Right ventricle myocardium superior (tissue), 1 donor: ENCODE measurements at places on chromosomes 12 and 14.

GRCh38 chr14:30330445-30330844 lies 228.5 kb upstream of the G2E3 start:
- DNase-seq = no peak

GRCh38 chr14:64691376-64691775 lies 12.8 kb upstream of the PLEKHG3 start:
- no peak for DNase-seq

DNA sequence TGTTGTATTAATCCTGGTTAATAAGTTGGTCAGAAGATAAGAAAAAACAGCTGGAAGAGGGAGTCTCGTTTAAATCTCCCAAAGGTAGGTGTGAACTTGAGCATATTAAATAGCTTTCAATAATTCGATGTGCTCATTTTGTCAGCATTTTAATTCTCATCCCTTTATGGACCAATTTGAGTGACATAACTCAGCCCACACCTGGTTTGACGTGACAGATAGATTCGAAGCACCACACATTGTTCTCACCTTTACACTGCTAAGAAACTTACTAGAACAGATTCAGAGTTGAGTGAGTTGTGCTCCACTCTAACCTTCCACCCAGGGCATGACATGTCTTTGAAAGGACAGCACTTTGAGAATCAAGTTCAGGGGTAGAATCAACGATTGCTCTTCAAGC lies 161.4 kb upstream of the GZMB start:
- no peak for DNase-seq

- no peak for DNase-seq
Measured at GRCh38 chr14:71050227-71050823, 143.1 kb downstream of the PCNX1 start.

GRCh38 chr12:132804426-132804861 lies 24.2 kb downstream of the GOLGA3 start:
- no peak for DNase-seq

DNA sequence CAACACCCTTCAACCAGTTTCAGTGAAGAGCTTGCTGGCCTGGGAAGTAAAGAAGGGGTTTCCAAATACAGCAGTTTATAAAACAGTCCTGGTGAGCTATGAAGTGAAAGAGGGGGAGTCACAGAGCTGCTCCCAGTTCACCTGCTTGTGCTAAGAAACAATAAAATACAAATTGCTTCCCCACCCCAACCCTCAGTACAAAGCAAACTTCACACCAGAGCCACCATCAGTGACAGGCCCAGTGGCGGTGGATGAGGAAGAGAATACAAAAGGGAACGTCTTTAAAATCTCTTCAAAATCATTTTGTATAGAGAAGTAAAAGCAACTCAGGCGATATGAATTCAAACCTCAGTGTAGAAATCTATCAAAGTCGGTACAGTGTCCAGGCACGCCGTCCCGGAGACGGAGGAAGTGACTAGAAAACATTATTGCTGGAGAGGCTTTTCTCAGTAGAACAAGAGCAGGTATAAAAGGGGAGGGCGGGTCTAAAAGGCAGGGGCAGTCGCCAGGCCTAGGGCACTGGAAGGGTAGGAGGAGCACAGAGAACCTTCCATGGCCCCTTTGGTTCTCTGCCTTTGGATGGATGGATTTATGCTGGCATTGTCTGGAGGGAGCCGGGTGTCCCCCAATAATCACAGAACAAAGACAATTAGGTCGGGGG lies 10.5 kb upstream of the RPLP0 start:
- DNase-seq = no peak

DNA sequence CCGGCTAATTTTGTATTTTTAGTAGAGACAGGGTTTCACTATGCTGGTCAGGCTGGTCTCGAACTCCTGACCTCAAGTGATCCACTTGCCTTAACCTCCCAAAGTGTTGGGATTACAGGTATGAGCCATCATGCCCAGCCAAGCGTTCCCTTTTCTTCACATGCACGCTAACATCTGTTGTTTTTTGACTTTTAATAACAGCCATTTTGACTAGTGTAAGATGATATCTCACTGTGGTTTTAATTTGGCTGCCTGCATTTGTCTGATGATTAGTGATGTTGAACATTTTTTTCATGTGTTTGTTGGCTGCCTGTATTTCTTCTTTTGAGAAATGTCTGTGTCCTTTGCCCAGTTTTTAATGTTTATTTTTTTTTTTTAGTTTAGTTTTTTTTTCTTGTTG lies 10.2 kb upstream of the YARS2 start:
- no peak for DNase-seq

DNA sequence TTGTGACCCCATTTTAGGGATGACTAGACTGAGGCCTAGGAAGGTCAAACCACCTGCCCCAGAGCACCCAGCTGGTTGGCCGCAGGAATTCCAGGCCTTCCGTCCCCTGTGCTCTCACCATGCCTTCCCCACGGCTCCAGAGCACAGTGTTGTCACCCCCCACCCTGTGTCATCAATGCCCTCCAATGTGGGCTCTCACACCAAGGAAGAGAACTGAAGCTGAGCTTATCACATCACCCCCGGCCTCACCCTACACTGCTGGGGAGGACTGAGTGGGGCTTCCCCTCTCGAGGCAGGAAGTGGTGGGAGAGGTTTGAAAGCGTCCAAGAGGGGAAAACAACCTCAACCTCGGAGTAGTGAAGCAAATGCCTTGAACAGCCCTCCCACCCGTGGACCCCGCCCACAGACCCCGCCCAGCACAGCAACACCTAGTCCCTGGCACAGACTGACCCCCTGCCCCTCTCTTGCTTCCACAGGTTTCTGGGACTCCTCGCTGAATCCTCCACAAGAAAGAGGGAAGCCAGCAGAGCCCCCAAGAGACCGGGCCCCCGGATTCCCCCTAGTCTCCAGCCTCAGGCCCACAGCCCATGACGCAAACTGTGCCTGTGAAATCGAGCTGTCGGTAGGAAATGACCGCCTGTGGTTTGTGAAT lies 97.2 kb downstream of the LGMN start:
- DNase-seq = peak; percentile 50

- no peak for DNase-seq
Measured at GRCh38 chr12:43348221-43348620, 203.8 kb downstream of the ADAMTS20 start.

DNA sequence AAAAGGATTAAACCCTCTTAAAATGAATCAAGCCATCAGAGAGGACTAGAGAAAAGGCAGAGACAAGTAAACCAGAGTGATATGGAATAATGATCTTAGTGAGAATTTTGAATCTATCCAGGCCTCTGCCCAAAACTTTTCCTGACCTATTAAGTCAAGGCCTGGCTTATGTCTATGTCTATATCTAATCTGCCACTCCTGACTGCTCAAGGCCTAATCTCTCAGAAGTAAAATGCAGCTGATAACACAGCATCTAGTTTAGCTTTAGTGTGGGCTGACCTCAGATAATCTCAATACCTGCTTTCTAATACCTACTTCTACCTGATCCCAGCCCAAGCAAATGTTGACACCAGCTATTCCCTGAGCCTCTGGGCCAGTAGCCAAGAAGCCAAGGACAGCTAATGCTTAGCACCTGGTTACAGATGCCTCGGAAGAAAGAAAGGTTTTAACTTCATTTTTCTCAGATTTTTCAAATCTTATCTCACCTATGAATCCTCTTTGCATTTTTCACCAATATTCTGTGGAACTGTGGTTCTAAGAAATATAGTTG lies 1472.5 kb upstream of the SEL1L start:
- DNase-seq = no peak

GRCh38 chr14:56963381-56963780 lies 153.1 kb upstream of the OTX2 start:
- DNase-seq = no peak

DNA sequence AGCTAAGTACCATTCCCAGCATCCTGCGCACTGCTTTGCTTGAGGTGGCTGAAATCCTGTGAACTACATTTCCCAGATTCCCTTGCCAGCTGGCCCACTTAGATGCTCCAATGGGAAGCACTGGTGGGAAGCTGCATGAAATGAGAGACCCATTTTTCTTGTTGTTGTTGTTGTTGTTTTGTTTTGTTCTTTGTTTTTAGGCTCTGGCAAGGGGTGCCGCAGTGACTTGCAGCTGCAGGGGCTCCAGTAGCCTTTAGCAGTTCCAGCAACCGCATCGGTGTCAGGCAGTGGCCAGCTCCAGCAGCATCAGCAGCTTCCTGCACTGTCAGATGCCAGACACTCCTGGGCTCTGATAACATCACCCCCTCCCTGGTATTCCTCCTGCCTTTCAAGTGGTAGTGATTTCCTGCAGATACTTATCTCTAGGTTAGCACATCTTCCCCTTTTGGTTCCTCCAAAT lies 8.8 kb upstream of the EGLN3 start:
- DNase-seq = no peak

- DNase-seq = no peak
Measured at GRCh38 chr12:104933778-104934177, 24.3 kb downstream of the SLC41A2 start.

GRCh38 chr12:28550757-28551704 lies 360.8 kb downstream of the CCDC91 start:
- no peak for DNase-seq

DNA sequence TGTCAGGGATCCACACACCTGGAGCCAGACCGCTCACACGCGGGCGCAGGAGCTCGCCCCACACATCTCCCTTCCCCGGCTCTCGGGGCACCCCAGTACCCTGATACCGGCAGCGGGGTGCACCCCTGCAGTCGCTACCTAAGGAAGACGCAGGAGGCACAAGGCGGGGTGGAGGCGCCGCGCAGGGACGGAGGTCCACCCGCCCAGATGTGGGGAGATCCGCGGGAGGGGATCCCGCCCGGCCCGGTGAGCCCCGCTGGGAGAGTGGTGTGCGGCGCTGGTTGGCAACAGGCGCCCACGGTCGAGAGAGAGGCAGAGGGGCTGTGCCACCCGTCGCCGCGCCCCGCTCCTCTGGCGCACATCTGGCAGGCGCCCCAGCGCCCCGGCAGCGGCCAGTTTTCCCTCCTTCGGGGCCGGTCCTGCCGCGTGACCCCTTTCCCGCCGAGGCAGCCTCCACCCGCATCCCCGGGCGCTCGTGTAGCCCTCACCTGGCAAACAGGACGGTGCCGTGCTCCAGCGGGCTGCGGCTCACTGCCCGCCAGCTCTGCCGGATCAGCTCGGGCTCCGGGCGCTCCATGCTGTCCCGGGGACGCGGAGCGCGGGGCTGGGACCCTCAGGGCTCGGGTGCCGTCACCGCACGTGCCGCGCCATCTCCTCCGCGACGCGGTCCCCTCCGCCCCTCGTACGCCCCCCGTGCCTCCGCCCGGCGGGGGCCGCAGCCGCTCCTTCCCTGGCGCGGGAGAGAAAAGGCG lies 469 bp downstream of the NGB start:
- DNase-seq = no peak

DNA sequence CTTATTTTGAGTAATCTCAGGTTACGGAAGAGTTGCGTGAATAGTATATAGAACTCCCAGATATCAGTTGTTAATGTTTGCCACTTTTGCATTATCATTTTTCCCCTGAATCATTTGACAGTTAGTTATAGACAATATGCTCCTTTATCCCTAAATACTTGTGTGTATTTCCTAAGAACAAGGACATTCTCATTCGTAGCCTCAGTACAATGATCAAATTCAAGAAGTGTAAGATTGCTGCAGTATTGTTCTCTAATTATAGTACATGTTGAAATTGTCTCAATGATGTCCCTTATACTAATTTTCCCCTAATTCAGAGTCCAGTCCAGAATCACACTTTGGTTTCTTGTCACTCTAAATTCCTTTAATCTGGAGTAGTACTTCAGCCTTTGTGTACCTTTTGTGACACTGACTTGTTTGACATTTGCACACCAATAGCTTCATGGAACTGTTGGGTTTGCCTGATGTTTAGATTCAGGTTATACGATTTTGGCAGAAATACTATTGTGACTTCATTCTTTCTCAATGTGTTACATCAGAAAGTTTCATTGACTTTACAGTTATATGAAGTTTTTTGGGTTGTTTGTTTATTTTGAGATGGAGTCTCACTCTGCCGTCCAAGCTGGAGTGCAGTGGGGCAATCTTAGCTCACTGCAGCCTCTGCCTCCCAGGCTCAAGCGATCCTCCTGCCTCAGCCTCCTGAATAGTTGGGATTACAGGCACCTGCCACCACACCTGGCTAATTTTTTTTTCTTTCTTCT lies 13.1 kb downstream of the DYNC1H1 start:
- no peak for DNase-seq

DNA sequence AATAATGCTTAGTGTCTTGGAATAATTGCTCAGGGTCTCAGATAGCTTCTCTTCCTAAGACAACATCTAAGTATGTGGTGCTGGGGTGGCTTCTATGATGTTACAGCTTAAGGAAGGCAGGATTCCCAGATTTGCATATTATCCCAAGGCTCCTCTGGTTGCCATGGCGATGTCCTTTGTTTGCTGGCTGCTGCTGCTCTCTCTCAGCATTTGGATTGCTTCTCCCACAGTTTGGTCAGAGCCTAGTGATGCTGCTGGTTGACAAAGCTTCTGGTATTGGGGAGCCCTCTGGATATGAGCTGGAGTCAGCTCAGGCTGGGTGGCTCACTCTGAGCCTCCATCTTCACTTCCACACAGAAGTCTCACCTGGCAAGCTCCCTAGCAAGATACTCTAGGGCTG lies 56.4 kb upstream of the FBXO33 start:
- DNase-seq = no peak

- DNase-seq = no peak
Measured at GRCh38 chr12:52636189-52636588, 15.8 kb downstream of the KRT2 start.

- no peak for DNase-seq
Measured at GRCh38 chr14:103007555-103007954, 49.8 kb downstream of the CDC42BPB start.
